Osteoblast (primary cell): ENCODE measurements at places on chromosomes 16 and 17. TPM values are rescaled to one million over a fixed set of nuclear protein-coding genes. Genes with fewer than 3 reads are reported as not detected.

DNA sequence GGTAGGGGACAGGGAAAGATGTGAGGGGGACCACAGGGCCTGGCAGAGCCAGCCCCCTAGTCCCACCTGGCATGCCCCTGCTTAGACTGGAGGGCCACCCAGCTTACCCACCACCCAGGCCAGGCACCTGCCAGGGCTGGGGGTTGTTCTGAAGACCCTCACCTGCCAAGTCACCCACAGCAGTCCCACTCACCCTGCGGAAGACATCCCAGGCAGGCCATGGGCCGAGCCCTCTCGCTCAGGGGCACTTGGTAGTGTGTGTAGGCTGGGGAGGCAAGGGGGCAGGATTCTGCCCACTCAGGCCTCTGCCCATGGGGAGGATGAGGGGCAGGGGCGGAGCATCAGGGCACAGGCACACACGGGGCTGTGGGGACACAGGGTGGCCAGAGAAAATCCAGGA is 4.0 kb downstream of the PLCD3 start:
- peak; percentile 73 for DNase-seq

The ARL6IP1 gene
- 113 and 121 TPM in 2 replicates for total RNA-seq

The YBX2 gene
- under 0.01 TPM in 1 of 2 replicates, not detected in the other for total RNA-seq

The CD79B gene
- total RNA-seq: 0.36 and 0.59 TPM in 2 replicates

The FSCN2 gene
- total RNA-seq: 2.9 and 5.1 TPM in 2 replicates

- no peak for DNase-seq
Measured at GRCh38 chr16:16945207-16945606, 525.6 kb downstream of the XYLT1 start.

GRCh38 chr16:73485880-73486279 is 438.0 kb upstream of the ZFHX3 start:
- DNase-seq: no peak

The KCNH4 gene
- total RNA-seq: not detected in 2 replicates

The WNK4 gene
- under 0.01 TPM in 1 of 2 replicates, not detected in the other for total RNA-seq

DNA sequence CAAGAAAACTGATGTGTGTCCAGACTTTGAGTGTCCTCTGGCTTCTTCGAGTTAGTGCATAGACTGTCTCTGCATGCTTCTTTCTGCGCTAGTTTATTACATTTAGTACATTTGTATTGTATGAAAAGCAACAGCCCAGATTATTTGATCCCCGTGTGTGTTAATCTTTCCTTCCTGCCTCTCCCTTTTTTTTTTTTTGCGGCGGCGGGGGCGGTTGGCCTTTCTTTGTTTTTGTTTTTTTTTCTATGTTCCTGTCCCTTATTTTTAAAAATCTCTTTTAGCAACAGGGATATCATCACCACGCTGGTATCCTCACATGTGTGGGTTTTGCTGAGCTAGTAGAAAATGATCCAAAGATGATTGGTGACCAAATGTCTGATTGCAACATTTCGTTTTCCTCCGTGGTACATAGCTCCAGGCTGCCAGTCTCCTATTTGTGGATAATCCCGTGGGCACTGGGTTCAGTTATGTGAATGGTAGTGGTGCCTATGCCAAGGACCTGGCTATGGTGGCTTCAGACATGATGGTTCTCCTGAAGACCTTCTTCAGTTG is 9.4 kb downstream of the SCPEP1 start:
- no peak for DNase-seq
